ENCODE measurements at places on chromosomes 7 and 10.

GRCh38 chr7:7524121-7524520, 11.6 kb downstream of the COL28A1 start:
- no peak for DNase-seq

GRCh38 chr7:80843018-80843677, 75.7 kb downstream of the SEMA3C start:
- no peak for DNase-seq

GRCh38 chr10:24920907-24921881, 31.2 kb downstream of the PRTFDC1 start:
- DNase-seq, result no peak

DNA sequence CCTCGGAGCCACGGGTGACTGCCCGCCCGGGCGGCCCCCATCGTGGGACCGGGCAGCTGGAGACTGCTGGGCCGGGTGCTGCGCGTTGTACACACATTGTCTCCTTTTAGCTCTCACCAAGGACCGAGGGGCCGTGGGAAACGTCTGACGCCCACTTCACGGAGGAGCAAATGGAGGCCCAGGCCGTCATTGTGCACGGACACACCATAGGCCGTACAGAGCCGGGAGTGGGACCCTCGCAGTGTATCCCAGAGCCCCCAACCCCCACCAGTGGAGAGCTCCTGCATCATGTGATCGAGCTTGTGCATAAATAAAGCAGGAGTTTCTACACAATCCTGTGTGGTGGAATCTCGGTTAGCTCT, 722 bp downstream of the DENND10 start:
- no peak for DNase-seq

DNA sequence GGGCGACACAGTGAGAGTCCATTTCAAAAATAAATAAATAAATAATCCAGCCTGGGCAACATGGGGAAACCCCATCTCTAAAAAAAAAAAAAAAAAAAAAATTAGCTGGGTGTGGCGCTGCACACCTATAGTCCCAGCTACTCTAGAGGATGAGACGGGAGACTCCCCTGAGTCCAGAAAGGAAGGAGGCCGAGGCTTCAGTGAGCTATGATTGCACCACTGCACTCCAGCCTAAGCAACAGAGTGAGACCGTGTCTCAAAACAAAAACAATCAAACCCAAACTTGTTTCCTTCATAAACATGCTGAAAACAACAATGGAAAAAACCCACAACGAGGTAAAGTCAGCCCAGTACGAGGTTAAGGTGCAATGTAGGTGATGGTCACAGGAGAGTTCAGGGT, 1.2 kb downstream of the COX19 start:
- DNase-seq, result no peak

- no peak for DNase-seq
Observed at GRCh38 chr10:131220601-131221171, 90.8 kb downstream of the TCERG1L start.

DNA sequence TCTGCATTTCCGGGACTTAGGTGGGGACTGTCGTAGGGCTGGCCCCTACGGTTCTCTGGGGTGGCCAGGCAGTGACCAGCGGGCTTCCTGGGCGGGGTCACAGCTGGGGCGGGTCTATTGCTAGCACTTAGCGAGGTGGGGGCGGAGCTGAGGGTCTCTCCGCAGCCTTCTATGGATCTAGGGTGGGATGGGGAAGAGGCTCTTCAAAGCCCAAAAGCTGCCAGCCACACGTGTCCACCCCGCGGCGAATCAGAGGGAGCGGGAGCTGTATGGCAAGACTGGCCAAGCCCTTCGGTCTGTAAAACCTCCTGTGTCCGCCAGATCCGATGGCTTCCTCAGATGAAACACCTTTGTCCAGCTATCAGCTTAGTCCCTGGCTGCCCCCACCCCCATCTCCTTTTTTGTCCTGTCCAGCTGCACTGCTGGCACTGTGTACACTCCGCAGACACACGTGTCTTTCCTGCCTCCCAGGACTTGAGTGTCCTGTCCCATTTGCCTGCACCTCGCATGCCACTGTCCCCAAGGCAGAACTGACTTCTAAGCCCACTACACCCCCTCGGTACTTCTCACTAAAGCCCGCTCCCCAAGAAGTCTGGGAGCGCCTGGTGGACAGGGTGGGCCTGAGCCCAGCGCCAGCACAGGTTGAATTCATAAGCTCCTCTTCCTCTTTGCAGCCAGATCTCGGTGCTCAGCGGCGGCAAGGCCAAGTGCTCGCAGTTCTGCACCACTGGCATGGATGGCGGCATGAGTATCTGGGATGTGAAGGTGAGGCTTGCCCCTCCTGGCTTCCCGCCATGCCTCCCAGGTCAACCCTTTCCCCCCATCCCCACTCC, 14.8 kb downstream of the PDAP1 start:
- no peak for DNase-seq

DNA sequence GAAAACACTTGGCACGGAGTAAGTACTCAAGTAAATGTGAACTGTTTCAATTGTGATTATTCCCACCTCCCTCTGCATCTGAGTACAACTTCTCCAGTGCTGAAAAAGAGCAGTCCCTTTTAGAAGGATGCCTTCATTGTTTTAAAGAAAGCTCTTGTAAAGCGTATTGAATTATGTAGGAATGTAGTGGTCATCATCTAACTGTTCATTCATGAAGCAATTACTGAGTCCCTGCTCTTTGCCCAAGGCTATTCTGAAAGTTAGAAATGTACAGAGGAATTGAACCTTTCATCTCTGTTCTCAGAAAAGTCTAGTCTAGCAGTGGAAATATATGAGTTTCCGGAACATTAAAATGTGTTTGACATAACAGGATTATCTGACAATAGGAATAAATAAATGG, 127.8 kb downstream of the CACNB2 start:
- no peak for DNase-seq

GRCh38 chr10:1127629-1128028, 71.4 kb downstream of the WDR37 start:
- DNase-seq, result no peak

DNA sequence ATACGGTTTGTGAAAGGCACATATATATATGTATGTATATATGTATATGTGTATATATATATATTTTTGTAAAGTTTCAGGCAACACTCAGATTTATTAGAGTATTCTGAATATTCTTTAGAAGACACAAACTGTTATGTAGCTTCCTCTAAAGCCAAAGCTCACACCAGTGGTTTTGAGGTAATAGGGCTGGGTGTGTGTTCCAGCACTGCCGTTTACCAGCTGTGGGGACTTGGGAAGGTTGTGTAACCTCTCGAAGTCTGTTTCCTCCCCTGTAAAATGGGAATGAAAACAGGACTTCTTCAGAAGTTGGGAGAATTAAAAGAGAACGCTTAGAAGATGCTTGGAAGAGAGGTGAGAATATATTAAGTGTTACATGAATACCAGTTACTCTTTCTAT, 94.8 kb downstream of the PRPF18 start:
- DNase-seq, result no peak

DNA sequence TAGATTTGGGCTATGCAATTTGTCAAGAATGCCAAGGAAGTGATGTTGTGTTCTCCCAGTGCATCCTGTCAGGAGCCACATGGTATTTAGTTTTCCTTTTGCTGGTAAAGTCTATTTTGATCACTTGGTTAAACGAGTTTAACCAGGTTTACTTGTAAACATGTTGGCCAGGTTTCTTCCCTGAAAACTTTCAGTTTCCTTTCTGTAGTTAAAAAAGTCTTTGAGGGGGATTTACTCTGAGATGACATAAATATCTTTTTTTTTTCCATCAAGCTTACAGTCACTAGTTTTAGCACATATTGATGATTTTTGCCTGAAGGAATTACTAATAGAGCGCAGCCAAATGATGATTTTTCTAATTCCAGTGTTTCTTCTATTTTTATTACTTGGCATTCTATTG, 320.5 kb downstream of the PHF14 start:
- DNase-seq, result no peak

GRCh38 chr7:2872296-2872874, 28.3 kb upstream of the GNA12 start:
- DNase-seq, result no peak

DNA sequence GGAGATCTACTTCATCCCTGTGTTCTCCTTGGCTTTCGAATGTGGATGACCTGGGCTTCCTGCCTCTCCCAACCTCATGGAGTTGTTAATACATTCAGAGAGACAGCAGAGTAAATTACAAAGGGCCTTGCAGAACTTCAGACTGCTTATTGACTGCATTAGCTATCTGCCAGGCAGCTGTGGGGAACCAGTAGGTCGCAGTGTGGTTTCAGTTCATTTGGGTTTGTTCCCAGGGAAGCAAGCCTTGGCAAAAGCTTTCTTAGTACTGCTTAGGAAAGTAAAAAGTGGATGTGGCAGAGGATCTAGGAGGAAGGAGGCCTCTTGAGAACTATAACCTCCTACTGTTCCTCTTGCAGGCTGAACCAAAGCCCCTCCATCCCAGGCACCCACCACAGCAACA, 9.2 kb downstream of the NPFFR1 start:
- DNase-seq, result no peak

DNA sequence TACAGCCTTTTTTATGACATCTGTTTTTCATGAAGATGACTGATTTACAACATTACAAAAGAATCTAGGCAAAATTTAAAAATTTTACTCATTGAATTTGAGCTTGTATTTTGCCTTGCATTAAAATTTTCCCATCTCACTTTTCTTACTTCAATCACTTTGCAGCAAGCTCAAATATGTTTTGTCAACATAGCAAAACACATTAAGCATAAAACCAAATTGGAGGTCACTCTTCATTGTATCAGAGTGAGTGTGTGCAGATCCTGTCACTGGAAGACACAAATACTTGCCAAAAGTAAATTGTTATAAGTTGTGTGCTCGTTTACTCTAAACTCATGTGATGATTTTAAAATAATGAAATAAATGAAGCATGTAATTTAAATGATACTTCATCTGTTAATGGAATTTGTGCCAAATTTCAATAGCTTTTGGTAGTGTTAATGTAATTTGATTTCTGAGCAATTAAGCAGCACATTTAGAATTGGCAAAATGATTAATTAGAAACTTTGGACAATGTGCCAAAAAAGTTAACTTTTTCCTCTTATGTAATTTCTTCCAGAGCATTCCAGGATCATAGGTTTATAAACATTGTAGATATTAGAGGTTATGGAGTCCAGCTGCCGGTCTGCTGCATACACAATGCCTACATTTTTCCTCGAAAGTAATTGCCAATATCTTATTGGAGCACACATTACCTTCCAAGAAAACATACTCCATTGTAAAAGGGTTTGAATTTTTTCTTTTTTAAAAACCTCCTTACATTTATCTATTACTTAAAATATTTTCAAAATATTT, 1078.2 kb upstream of the LRRTM3 start:
- no peak for DNase-seq

GRCh38 chr10:50946991-50947781, 61.8 kb upstream of the A1CF start:
- no peak for DNase-seq

DNA sequence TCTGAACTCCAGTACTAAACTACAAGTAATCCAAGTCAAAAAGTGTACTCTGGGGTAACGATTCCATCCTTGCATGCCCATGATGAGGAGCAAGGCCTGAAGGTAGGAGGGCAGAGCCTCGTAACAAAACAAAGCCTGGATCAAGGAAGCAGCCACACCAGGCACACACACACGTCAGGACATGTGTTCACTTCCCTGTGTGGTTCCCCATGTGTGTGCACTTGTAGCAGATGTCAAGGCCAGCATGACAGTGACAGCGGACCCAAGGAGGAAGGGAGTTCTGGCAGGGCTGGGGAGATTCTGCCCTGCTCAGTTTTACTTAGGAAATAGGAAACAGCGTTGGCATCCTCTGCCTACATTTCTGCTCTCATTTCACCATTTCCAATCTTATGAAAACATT, 92.8 kb downstream of the ALOX5 start:
- no peak for DNase-seq

DNA sequence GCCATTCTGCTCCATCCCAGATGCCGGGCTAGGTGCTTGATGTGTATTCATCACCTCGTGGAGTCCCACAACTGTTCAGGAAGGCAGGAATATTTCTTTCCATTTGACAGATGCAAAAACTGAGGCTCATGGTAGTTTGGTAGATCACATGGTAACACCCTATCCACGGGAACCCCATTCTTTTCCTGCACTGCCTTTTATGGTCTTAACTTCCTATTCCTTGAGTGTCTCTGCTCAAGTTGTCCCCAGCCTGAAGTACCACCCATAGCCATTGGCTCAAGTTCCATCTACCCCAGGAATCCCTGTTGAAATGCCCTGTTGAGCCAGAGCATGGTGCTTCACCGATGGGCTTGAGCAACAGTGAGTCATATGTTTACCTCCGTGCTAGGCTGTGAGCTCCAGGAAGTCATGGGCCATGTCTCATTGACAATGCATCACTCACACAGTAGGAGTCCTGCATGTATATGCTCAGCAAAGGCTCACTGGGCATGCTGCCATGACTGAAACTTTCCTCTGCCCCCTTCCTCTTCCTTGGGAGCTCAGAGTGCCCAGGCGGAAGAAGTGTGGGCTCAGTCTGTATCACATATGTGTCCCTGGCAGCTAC, 71.7 kb upstream of the ADAM12 start:
- no peak for DNase-seq

GRCh38 chr10:30055226-30055662, 4.1 kb downstream of the JCAD start:
- DNase-seq, result no peak

GRCh38 chr7:40760293-40760964, 625.6 kb downstream of the SUGCT start:
- DNase-seq, result no peak

DNA sequence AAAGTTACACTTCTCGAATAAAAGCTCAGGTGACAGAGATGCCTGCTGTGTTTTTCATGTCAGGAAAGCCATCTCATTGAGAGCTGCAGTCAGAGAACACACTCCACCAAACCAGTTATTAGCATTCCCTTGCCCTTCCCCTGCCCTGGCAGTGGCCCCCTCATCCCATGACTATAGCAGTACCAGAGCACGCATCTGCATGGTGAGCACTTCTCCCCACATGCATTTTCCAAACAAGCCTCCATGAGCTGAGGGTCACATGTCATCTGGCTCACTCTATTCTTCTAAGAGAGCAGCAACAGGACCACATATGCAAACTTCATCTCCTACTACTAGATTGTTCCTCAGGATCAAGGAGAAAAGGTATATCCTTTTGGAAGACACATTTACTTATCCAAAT, 42.4 kb upstream of the FGL2 start:
- DNase-seq, result no peak

GRCh38 chr7:64849250-64849923, 53.7 kb upstream of the ZNF273 start:
- no peak for DNase-seq

DNA sequence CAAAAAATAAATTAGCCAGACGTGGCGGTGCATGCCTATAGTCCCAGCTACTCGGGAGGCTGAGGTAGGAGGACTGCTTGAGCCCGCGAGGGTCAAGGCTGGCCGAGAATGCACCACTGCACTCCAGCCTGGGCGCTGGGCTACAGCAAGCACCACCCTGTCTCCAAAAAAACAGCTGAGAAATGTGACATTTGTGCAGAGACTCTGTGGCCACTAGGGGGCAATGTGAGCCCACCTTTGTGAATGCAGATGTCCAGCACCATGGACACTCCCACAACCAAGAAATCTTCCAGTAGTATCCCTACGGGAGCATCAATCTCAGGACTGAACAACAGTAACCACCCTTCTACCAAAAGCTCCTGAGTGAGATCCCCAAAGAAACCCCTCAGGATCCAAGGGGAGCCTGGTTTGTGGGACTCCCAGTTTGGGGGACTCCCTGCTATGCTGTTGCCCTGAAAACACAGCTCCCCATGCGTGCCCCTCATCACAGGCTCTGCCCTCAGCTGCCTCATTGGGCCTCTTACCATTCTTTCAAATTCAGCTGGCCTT, 6.2 kb upstream of the AHCYL2 start:
- DNase-seq, result peak; percentile 81
